ENCODE measurements at places on chromosomes 1 and 21.

DNA sequence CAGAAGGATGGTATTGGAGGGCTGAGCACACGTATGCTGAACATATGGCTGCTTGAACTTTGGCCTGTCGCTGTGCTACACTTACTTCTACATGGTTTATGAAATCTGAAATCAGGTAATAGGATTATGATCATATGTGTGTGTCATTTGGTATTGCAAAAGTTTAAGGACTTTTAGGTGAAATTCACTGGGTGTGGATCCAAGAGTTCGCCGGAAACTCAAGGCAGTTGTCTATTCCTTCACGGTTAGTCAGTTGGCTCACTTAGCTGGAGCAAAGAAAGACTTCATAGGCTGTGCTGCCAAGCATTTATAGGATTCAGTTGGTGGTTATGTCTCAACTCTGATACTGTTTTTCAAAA, 927 bp downstream of the UAP1 start:
- DNase-seq: no peak

DNA sequence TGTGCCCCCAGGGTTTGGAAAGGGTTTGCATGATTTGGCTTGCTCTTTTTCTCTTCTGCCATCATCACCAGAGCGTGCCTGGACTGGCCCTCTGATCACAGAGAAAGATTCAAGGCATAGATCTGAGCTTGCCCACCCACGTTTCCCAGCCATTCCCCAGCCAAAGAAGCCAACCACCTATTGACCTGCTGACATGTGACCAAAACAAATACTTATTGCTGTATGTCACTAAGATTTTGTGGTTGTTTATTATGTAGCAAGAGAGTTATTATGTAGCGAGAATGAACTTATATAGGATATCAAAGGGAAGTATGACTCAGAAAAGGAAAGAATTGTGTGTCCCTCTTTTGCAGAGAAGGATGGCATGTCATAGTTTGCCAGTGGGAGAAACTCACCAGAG, 59.9 kb downstream of the UBE2U start:
- no peak for DNase-seq

DNA sequence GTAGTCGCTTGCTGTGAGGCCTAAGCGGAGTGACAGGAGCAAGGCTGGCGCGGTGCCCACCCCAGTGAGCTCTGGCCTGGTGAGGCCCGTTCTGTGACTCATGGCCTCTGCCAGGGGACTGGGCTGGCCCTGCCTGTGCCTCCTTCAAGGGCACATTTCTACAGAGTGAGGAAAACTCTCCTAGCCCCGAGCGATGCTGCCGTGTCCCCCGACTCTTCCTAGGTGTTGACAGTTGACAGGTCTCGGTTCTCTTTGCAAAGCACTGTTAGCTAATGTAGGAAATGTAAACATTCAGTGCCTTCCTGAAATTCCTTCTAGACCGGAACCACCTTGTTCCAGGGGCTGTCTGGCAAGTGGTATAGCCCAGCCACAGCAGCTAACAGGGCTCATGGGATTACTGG, 43.9 kb downstream of the ABCG1 start:
- peak; percentile 78 for DNase-seq

GRCh38 chr1:52028328-52028727, 5.3 kb downstream of the KTI12 start:
- DNase-seq: no peak

DNA sequence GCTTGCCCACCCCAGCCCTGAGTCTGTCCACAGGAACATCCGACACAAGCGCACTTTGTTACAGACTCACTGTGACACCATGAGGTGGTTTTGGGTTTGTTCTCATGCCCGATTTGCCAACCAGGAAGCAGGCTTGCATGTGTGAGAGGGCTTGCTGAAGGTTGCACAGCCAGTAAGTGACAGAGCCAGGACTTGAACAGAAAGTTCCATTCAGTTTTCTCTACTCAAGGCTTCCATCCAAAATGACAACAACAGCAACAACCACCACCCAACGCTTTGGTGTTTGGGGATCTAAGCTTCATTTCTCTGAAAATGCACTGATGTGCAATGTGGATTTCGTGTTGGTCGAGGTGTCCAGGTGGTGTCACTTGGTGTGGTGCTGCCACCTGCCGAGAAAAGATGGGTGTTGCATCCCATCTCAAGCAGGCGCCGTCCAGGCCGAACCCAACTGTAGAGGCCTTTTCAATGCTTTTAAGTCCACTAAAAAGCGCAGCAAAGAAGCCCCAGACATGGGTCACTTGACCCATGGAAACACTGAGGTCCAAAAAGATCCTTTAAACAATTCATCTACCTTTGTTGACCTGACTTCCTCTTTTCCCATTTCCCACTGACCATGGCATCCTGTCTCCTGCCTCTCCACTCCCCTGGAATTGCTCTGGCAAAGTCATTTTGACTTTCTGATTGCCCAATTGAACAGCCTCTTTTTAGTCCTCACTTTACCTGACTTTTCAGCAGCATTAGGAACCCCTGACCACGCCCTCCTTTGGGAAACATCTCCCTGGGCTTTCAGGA, 12.2 kb downstream of the CITED4 start:
- DNase-seq: peak; percentile 65

DNA sequence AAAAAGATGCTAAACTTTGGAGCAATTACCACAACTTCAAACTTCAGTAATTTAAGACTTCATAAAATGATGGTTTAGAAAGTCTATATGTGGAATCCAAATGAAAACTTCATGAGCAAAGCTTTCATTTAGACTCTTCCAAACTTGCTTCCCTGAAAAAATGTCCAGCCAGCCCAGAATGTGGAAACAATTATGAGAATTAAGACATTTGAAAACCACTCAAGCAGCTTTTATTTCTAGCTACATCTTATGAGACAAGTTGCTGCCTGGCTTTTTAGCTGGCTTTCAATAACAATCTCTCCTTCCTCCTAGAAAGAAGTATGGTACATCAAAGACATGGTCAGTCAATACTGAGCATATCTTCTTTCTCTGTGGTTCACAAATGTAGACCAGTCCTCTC, 21.8 kb downstream of the LPAR3 start:
- DNase-seq: no peak

DNA sequence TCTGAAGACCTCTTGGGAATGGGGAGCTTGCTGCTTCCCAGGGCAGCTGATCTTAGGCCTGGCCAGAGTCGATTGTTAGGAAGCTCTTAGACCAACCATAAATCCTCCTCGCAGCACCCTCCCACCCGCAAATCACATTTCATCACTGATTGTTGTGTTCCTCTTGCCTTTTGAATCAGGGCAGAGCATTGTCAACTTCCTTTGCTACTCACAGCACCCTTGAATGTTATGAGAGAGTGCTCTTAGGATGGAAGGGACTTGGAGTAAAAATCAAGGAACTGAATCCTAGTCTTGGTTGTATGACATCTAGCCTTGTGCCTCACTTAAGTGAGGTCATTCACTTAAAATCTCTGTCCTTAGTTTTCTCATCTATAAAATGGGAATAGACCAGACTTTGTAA, 3.0 kb downstream of the VASH2 start:
- DNase-seq: no peak

GRCh38 chr1:238647877-238648276, 738.5 kb upstream of the CHRM3 start:
- no peak for DNase-seq

DNA sequence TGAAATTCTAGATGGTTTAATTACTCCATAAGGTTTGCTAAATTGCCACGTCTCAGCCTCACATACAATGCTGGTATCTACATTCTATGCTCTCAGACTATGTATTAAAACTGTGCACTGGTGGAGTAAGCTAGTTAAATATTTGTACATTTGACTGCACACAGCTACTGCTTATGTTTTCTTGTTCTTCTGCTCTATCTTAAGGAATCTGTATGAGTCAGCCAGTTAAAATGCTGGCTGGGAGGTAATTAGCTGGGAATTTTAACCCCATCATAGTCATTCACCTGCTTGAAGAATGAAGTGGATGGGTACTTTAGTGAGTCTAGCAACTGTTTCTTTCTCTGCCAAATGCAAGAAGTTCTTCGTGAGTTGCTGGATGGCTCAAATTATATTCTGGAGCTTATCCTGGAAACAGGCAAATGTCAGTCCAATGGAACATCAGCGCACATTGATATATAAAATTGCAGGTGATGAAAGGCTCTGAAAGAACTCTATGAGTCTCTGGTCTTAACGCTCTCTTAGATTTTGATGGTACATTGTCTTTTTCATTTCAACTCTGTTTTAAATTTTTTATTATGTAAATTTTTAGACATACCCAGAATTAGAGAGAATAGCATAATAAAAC, 83.4 kb downstream of the BACH1 start:
- no peak for DNase-seq

DNA sequence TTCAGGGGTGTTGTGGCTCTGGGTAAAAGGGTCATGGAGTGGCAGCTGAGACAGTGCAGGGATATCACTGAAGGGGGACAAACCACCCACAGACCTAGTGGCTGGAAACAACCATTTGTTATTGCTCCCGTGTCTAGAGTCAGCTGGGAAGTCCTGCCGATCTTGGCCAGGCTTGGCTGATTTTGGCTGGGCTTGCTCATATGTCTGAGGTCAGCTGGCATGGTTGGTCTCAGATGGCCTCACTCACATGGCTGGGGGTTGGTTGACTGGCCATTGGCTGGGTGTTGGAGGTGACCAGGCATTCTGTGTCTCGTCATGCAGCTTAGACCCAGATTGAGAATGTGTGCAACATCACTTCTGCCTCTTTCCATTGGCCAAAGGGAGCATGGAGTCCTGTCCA, 203.8 kb upstream of the POU3F1 start:
- DNase-seq: no peak

- DNase-seq: no peak
These were observed 11.9 kb downstream of the PTP4A2 start for GRCh38 chr1:31926252-31926651.

DNA sequence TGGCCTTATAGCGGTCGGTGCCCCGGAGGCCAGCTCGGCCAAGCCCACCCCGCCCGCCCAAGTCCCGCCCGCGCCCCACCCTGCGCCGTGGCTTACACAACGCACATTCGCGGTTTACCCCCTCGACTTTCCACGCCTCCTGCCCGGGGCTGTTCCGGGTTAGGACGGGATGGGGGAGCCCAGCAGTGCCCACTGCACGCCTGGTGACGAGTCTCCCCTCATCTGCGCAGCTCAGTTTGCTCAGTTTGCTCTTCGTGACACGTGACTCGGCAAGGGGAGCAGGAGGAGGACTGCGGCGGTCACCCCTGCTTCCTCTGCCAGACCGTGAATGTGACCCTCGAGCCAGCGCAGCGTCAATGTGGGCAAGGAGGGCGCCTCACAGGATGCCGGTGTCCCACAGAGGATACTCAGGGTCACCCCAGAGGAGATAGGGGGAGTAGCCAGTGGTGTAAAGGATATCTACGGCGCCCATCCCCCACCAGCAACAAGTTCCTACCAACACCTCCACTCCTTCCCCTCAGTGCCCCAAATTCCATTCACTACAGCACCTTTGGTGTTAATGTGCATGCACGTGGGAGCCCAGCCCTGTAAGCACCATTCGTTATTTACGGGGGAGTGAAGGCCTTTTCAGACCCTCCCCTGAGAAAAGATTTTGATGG, 350 bp upstream of the S100A6 start:
- peak; percentile 93 for DNase-seq

DNA sequence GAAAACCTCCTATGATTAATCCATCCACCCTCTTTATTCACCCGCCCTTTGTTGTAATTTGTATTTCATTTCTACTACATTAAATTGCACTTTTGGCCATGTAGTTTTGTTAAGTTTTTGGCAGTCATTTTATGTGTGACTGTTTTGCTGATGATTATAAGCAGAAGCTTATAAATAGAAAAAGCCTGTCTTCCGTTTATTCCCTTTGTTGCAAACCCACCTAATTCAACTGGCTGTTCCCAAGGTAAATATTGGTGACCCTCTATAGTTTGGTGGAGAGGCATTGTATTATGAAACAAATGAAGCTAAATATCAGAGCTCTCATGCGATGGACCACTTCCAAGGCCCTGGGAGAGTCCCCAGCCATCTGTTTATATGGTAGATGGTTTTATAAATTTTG, 36.7 kb upstream of the IGSF3 start:
- no peak for DNase-seq

DNA sequence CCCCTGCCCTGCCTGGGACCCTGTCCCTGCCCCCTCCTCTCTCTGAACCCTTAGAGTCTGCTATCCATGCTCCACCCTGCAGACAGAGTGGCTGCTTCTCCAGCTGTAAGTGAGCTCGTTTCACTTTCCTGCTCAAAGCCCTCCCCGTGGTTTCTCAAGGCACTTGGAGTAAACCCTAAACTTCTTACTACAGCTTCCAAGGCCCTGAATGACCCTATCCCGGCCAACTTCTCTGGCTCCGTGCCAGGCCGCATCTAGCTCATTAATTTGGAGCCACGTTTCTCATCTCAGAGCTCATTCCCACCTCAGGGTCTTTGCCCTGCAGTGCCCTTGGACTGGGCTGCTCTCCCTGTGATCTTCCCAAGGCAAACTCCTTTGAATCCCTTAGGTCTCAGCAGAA, 235.1 kb upstream of the RUNX1 start:
- DNase-seq: peak; percentile 31

GRCh38 chr1:53638360-53639035, 100.5 kb downstream of the GLIS1 start:
- no peak for DNase-seq

GRCh38 chr1:72892461-72892860, 610.1 kb upstream of the NEGR1 start:
- DNase-seq: no peak

DNA sequence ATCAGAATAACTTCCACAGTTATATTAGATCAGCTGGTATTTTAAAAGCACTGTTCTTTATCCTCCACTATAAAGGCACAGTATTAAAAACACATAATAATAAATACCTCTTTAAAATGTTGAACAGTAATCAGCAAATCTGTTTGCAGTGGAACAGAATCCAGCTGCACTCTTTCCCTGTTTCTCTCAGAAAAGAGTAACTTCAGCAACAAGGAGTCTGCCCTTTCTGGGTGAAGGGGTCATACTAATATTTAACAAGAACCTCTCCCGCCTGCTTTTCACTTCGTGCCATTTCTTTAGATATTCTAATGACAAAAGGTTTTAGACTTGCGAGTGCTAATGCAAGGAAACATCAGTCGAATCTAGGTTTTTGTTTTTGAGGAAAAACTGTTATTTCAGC, 194.2 kb upstream of the FMN2 start:
- DNase-seq: no peak

GRCh38 chr1:115506924-115507589, 134.7 kb upstream of the VANGL1 start:
- DNase-seq: no peak

DNA sequence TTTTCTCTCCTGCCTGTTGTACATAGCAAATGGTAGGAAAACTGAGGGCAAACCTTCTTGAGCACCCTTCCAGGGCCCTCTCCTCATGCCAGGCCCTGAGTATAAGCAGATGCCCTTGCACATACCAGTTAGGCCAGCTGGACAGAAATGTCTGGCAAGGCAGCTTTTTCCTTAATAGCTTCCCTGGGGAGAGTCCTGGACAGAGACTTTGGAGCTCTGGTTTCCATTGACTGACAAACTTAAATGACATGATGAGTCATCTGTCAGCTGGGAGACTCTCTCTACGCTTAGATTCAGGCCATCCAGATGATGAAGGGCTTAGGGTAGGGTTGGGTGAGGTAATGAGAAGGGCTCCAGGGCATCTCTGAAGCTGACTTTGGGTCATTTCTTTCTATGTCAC, 317.5 kb downstream of the ASTN1 start:
- DNase-seq: peak; percentile 76
